Kidney (tissue), 22 donors: ENCODE measurements at places on chromosomes 11 and 22.

DNA sequence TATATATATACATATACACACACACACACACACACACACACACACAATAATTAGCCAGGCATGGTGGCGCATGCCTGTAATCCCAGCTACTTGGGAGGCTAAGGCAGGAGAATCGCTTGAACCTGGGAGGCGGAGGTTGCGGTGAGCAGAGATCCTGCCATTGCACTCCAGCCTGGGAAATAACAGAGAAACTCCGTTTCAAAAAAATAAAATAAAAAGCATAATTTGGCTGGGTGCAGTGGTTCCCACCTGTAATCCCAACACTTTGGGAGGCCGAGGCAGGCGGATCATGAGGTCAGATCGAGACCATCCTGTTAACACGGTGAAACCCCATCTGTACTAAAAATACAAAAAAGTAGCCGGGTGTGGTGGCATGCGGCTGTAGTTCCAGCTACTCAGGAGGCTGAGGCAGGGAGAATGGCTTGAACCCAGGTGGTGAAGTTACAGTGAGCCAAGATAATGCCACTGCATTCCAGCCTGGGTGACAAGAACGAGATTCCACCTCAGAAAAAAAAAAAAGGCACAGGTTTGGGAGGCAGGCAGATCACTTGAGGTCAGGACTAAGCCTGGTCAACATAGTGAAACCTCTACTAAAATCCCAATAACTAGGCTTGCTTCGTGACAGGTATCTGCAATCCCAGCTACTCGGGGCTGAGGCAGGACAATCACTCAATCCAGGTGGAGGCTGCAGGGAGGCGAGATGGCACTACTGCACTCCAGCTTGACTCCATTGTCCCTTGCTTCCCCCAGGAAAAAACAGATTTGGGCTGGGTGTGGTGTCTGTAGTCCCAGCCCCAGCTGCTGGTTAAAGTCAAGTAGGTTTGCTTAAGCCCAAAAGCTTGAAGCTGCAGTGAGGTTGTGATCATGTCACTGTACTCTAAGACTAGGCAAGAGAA lies 11.8 kb upstream of the WDR74 start:
- no peak for DNase-seq

- no peak for DNase-seq
Observed at GRCh38 chr22:31750365-31751284, 693 bp upstream of the PRR14L start.

DNA sequence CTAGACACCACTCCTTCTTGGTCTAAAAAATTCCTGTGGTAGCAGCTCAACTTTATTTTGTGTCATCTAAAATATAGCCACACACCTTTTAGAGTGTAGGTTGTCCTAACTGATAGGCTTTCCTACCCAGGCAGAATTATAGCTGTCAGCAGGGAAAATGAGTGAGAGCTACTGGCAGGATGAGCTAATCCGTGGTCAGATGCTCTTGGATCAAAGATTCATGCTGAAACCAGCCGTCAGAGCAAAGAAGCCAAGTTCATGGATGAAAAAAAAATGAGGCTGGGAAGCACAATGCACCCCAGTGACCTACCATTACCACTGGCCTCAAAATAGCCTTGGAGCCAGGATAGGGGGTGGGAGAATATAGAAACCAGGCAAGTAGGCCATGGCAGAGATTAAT lies 113.1 kb upstream of the BLID start:
- DNase-seq = no peak

- no peak for DNase-seq
Observed at GRCh38 chr22:24504956-24505736, 10.0 kb downstream of the UPB1 start.

DNA sequence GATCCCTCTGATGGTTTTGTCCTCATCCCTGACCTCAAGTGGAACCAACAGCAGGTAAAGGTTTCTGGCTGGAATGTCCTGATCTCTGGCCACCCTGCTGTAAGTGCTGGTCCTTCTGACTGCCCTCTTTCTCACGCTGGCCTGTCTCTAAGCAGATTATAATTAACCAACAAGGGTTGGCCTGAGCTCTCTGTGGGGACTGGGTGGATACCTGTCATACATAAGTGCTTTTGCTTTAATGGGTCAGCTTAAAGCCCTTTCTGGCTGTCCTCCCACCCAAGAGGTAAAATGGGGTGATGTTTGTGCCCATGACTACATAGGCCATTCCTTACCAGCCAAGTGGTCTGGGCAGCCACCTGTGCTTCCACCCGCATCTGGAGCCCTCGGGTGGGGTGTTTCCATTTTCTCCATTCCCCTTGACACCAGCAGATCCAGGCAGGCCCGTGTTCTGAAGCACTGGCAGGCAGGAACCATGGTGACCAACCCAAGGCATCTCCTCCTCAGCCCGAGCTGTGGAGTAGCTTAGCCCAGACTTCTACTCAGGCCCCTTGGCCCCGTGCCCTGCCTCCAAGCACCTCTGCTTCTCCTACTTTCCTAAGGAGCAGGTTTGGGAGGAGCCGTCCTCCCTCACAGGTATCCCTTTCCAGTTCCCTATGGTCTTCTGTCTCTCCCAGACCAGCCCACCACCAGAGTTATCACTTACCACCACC lies 17.0 kb upstream of the ST3GAL4 start:
- DNase-seq = no peak

GRCh38 chr22:17945888-17946648 lies 78.3 kb downstream of the MICAL3 start:
- no peak for DNase-seq

DNA sequence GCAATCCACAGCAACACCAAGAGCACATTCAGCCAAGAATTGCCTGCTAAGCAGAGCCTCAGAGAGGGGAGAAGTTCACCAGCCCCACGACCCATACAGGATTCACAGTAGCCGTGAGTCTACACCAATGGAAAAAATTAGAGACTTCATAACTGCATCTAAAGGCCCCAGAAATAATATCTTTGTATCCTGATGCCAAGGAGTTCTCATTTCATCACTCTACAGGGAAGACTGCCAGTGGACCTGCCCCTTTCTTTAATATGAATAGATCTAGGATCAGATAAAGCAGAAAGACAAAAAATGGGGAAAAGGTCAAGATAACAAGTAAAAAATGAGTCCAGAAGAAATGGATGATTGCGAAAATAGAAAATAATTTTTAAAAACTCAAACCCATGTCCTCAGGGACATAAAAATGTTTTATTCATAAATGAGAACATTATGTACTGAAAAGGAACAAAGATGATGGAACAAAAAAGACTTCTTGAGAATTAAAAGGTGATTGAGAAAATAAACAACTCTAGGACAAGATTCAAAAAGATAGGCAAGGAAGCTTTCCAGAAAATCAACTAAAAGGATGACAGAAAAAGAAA lies 9.5 kb downstream of the APOL3 start:
- DNase-seq = no peak

DNA sequence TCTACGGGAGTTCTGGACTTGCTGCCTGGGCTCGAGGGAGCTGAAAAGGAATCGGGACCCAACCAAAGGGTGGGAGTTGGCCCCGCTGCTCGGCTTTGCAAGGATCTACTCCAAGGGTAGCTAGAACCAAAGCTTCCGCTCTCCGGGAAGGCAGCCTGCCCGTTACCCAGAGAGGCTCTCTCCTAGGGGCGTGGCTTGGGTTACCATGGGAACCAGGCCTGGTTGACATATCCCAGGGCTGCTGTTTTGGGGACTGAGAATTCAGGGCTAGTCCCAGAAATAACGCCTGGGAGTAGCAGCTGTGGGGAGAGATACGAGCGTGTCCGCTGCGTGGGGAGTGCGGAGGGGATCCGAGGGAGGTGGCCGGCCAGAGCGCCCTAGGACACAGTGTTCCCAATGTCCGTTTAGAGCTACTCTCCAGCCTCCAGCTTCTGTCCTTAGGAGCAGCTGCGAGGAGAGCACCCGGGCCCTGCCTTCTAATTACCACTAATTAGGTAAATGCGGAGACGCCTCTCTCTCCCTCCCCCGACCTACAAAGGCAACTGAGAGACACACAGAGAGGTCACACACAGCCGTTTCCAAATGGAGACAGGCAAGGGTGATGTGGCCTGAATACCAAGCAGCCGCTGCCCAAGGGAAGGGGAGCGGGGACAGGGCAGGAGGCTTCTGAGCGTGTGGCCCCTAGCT lies 141.6 kb upstream of the CADM1 start:
- DNase-seq = peak; percentile 82

DNA sequence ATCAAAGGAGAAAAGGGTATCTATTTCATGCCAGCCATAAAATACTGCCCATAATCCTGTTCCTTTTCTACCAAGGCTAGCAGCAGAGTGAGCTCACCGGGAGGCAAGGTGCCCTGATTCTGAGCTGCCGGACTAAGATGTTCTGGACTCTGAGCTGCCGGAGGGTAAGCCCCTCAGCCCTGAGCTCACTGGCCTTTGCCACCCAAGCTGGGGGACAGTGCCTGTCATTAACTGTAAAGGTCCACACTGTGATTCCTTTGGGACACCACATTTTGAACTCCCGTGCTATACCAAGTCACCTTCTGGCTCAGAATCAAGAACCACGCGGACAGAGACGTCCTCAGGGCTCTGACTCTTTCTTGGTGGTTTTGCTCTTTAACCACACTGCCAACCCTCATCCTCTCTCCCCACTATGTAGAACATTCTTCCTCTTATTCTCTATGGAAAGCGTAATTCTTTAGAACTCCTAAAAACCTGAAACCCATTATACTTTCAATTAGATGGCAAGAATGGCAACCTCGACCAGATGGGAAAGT lies 88.4 kb upstream of the BID start:
- no peak for DNase-seq

- peak; percentile 78 for DNase-seq
Observed at GRCh38 chr11:134734141-134734845, 322.3 kb upstream of the B3GAT1 start.

GRCh38 chr11:9126636-9127035 lies 35.2 kb upstream of the SCUBE2 start:
- DNase-seq = no peak

DNA sequence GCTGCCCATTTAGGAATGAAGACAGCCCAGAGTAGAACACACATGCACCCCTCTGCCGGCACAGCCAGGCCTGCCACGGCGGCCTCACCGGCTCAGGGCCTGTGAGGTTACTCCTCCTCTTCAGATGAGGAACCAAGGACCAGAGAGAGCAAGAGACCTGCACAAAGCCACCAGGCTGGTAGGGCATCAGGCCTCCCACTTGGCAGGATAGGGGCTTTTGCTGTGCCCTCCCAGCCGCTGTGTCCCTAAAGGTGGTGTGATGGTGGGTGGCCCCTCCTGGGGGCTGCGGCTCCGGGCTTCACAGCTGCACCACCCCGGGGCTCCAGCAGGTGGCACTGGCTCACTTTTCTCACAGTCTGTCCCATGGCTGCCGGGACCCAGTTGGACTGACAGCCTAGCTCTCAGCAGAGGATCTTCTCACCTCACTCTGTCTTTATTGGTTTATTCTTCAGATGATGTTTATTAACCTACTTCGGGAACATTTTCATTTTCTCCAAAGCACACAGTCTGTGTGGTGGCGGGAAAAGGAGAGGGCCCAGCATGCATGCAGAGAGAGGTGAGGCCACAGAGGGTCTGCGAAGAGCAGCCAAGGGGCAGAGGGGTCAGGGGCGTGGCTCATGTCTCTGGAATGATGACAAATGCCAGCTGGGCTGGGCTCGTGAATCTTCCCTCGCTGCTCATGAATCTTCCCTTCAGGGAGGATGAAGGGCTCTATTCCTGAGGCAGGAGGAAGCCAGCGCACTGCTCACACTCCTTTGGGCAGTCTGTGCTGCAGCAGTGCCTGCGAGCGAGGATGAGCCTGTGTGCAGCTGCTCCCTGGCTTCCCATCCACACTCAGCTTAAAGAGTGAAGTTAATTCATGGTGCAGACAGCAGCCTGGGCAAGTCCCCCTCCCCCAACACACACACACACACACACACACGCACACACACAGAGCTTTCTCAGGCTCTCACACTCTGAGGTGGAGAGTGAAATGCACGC lies 101.1 kb upstream of the PITPNB start:
- peak; percentile 87 for DNase-seq

GRCh38 chr11:128318856-128319474 lies 268.4 kb downstream of the ETS1 start:
- DNase-seq = no peak

DNA sequence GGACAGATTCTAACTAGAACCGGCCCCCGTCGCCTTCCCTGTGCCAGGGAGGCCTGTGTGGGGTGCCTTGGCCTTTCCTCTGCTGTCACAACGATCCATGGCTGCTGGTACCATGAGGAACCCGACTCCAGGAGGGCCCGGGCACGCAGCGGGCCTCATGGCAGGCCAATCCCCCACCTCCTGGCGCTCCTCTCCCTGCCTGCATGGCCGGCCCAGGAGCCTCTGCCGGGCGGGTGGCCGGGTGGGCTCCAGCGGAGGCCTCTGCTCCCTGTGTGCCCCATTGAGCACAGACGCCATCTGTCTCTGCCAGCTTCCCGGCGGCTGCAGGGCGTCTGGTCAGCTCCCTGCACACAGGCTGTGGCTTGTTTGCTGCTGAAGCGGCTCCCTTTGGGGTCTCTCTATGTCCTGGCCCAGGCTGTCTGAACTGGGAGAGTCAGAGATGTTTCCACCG lies 86.5 kb downstream of the MYEOV start:
- peak; percentile 53 for DNase-seq

DNA sequence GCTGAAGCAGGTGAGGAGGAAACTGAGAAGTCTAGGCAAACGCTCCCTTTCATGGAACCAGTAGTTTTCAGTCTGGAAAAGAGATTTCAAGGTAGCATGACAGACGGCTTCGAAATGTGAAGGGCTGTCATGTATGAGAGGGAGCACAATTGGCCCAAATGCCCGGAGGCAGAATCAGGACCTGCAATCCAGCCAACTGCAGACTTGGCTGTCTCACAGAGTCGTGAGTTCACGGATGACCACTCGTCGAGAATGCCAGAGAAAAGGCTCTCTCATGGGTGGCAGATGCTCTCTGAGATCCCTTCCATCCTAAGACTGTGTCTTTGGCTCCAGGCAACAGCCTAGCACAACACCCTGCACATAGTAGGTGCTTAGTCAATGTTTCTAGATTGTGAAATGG lies 134.8 kb downstream of the DSCAML1 start:
- DNase-seq = no peak

DNA sequence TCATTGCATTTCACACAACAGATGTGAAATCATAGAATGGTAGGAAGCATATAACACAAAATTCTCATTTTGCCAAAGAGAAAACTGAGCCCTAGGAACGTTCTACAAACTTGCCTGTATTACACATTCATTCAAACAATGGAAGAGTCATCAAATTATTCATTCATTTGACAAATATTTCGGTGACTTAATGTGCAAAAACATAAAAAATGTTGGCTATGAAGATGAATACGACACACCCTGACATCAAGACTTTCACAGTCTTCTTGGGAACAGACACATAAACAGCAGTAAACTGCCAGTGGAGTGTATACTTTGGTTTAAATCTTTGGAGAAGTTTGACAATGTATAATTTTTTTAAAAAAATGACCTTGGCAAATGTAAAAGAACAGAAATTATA lies 20.4 kb upstream of the C11orf87 start:
- DNase-seq = no peak

GRCh38 chr11:23569547-23569946 lies 709.3 kb upstream of the CCDC179 start:
- no peak for DNase-seq

DNA sequence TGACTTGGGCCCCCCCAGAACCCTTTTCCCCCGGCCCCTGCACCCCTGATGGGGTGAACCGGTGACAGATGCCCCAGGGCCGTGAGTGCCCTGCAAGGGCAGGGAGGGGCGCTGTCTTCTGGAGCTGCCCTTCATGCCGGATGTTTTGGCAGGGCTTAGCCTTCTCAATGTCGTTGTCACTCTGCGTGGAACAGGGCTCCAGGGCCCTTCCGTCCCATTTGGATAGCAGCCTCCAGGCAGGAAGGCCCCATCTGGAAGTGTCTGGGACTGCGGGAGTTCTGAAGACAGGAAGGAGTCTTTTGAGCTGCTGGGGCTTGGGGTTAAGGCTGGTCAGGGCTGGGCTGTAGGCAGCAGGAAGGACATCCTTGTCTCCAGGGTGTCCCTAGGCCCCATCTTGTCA lies 4.6 kb downstream of the FRMD8 start:
- peak; percentile 46 for DNase-seq

GRCh38 chr11:3795131-3796001 lies 2.0 kb downstream of the NUP98 start:
- DNase-seq = no peak
